ENCODE measurements at places on chromosomes 11 and 22. TPM values are rescaled to one million over a fixed set of nuclear protein-coding genes. Genes with fewer than 3 reads are reported as not detected.

DNA sequence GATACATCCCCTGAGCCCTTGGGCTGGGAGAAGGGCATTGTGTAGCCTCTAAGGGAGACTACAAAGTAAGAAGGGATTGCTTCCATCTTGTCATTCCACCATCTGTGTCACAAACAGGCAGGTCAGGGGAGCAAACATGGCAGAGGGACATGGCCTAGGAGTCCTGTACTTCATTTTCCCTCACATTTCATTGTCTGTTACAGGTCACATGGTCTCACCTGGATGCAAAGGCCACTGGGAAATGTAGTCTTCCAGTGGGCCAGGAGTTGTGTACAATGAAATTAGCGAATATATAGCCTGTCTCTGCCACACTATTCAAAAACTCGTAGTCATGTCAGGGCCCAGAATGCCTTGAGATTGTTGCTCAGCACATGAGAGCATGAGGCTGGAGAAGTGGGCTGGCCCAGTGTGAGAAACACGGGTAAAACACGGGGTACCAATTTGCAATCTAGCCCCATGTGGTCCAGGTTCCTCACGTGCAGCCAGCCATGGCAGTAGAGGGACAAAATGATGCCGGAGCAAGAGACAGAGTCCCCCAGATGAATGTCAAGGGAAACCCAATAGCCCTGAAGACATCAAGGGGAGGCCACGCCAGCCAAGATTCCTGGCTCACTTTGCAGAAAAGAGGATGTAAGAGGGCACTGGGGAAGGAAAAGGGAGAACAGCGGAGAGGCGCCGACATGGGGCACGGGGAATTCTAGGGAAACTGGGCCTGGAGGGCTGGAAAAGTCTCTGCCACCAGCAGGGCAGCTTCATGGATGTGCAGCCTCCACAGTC is 47.7 kb upstream of the EMID1 start:
- DNase-seq, result peak; percentile 65

DNA sequence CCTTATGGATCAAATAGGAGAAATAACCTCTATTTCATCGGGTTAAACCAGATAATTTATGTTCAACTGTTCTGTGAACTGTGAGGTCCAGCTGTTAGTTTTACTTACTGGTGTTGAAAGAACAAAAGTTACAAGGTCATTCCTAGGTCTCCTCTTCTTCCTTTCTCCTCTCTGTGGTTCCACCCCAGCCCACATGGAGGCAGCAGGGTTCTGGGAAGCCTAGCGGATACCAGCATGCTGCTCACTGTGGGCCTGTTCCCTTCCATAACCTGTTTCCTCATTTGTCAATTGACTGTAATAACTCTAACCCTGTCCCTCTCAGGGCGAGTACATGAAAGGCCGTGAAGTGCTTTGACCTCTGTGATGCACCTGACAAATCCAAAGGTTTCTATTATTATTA is 27.8 kb downstream of the RELT start:
- peak; percentile 73 for DNase-seq

- DNase-seq, result no peak
These were observed 1529.8 kb downstream of the FAM181B start for GRCh38 chr11:81203876-81204275.

- peak; percentile 76 for DNase-seq
These were observed 702 bp upstream of the KCNJ4 start for GRCh38 chr22:38455530-38456271.

- no peak for DNase-seq
These were observed 8.7 kb downstream of the SPI1 start for GRCh38 chr11:47369676-47370075.

KCTD14 gene
- total RNA-seq, result 19.1 TPM

SMIM35 gene
- not detected for total RNA-seq

GRCh38 chr11:41403458-41403857 is 56.0 kb downstream of the LRRC4C start:
- DNase-seq, result no peak

GRCh38 chr11:62298975-62299374 is at the start of gene SCGB1D4:
Gene SCGB1D4, minus strand, starts transcription at chr11:62299075. Its CDS starts 65 bp downstream, at chr11:62299010.
- DNase-seq, result no peak

DNA sequence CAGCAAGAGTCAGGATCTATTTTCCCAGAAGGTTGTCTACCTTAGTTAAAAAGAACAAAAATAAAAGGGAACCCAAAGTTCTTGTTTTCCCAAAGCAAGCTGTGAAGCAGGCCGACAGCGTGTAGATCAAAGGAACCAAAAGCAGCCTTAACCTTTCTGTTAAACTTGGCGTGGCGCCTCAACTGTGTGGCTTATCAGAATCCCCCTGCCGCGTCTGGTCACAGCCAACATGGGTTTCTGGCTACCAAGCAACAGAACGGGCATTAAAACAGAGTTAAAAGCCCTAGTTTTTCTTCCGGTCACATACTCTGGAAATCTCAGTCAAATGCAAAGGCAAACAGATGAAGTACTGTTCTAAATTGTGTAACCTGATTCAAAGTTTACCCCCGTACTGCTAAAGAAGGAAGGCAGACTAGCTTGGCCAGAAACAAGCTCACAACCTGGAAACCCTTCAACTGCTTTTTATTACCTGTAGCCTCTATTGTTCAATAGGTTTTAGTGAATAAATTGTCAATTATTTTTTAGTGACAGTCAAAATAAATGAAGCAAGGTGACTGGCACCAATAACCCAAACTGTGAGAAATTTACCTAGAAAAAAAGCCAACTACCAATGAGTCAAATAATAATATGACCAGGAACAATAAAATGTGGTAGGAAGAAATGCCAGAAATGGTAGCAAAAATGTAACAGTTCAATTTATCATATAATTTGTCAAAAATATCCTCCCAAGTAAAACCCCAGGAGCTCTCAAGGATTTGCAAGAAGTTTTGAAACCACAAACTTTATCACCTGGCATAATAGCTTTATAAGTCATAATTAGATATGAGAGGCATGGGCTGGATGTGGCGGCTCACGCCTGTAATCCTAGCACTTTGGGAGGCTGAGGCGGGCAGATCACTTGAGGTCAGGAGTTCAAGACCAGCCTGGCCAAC is 21.4 kb downstream of the CHKA start:
- peak; percentile 26 for DNase-seq

DNA sequence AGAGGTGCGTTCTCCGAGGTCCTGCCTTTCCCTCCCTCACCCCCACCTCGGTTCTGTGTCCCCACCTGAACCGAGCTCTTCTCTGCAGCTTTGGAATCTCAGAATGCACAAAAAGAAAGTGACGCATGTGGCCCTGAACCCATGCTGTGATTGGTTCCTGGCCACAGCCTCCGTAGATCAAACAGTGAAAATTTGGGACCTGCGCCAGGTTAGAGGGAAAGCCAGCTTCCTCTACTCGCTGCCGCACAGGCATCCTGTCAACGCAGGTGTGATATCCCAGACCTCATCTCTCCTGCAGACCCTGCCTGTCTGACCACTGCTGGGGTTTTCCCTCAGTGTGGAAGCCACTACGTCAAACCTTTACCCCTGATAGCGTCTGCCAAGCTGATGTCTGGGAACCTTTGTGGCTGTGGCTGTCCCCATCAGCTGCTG is 13.9 kb downstream of the ACP2 start:
- no peak for DNase-seq

- DNase-seq, result peak; percentile 47
These were observed 22.2 kb downstream of the PTDSS2 start for GRCh38 chr11:472272-472671.

DNA sequence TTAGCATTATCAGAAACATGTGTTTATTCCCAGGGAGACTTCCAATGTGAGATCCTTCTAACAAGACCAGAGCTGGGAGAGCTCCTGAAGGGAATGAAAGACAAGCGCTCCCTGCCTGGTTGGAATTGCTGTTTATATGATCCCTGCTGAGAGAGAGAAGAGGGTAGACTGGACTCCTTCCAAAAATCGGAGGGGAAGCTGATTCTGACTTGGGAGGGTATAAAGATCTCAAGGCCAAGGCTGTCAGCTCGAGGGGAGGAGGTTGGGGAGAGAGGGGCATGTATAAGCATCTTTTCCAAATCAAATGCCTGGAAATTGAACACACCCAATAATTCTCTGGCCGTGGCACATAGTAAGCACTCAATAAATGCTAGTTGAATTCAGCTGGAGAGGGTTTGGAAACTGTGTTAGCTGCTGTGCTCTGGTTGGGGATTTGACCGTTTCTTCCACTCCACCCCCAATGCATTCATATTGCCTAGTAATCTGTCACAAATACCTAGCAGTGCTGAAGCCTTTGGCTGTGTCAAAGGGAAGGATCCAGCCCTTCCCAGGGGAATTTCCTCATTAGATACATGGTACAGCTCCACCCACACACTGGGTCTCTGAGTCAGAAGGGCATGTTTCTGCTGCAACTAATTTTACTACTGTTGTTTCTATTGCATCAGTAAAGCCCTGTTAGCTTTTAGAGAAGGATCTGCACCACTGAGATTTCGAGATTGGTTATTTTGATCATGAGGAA is 61.5 kb downstream of the CACNG2 start:
- no peak for DNase-seq

FAM227A gene
- total RNA-seq, result 11.0 TPM

MAPK12 gene
- 26.1 TPM for total RNA-seq

- no peak for DNase-seq
These were observed 12.7 kb downstream of the TMEM41B start for GRCh38 chr11:9301720-9302119.

Data from GM23338 (cell line).